ENCODE measurements at places on chromosomes 7 and 10. TPM values are rescaled to one million over a fixed set of nuclear protein-coding genes. Genes with fewer than 3 reads are reported as not detected.

GRCh38 chr7:106750773-106751172 lies 89.8 kb upstream of the CCDC71L start:
- DNase-seq: no peak

DNA sequence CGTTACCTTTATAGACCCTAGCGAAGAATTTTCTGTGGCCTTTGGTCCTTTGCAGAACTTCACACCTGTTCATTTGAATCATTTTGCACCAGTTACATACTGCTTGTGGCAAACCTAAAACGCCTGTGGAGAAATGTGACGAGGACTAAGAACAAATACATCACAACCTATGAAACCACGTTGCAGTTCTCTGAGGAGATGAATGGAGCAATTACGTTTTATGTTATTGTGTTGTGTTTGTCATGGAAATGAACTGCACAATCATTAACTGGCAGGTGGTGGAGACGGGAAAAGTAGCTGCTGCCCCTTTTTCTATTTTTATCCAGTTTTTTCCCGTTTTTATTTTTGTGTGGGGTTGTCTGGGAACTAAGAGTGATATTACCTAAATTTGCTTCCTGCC lies 505.5 kb downstream of the SDK1 start:
- H3K4me3 ChIP-seq: no peak overlapping the region
- no peaks in the 10 kb centered on the region for H3K4me1 ChIP-seq
- peaks cover 36% of the 10 kb centered on the region for H3K27me3 ChIP-seq
- no peak for DNase-seq

DNA sequence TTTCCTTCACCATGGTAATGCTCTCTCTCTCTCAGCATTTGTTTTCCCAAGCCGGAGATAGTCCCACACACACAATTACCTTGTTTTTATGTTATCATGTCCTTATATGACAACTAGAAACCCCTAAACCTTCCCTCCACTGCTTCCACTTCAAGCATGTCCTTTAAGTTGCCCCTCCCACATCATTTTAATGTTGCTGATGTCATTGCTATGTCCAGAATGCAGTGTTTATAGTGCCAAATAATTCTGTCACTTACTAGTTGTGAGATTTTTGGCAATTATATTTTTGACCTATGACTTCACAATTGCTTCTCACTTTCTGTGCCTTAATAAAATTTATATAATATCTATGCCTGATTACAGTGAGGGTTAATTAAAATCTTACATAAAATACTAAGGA lies 645.9 kb downstream of the XPNPEP1 start:
- H3K4me3 ChIP-seq: no peak overlapping the region
- no peaks in the 10 kb centered on the region for H3K4me1 ChIP-seq
- no peaks in the 10 kb centered on the region for H3K36me3 ChIP-seq
- H3K27ac ChIP-seq: no peak overlapping the region

GRCh38 chr7:50304911-50305582 lies 531 bp downstream of the IKZF1 start:
- no peaks in the 10 kb centered on the region for H3K27me3 ChIP-seq
- DNase-seq: peak; percentile 75
- H3K4me3 ChIP-seq: peak overlapping the region; percentile 98
- peaks cover 42% of the 10 kb centered on the region for H3K36me3 ChIP-seq
- H3K27ac ChIP-seq: no peak overlapping the region

GRCh38 chr10:78148216-78148960 lies 114.7 kb downstream of the RPS24 start:
- DNase-seq: no peak
- H3K4me3 ChIP-seq: no peak overlapping the region
- no peaks in the 10 kb centered on the region for H3K27me3 ChIP-seq
- H3K4me1 ChIP-seq: no peaks in the 10 kb centered on the region
- H3K27ac ChIP-seq: no peak overlapping the region

DNA sequence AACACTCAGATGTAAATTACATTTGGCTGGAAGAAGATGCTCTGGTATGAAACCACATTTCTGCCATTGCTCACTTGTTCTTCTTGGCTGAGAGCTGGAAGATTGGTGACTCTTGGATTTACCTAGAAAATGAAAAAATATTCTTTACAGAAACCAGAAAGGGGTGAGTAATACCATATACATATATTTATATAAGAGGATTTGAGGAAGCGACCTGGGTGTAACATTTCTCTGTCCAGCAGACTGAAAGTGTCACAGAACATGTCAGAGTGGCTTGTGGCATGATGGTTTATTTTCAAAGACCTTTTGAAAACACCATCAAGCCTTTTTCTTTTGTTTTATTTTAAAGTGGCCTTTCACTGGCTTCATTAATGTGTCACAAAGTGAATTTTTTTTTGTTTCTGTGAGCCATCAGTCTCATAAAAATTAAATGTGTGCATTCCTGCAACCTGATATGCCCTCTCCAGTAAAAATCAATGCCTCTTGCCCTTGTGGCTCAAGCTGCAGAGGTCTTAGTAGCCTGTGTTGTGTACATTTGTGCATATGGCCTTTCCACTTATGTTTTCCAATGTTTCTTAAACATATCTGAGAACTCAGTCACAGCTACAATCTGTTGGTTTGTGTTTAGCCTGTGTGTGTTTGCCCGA lies 23.5 kb downstream of the CREB5 start:
- no peaks in the 10 kb centered on the region for H3K36me3 ChIP-seq
- H3K27ac ChIP-seq: no peak overlapping the region
- no peaks in the 10 kb centered on the region for H3K4me1 ChIP-seq

GRCh38 chr10:21238717-21239116 lies 286.8 kb downstream of the SKIDA1 start:
- H3K27ac ChIP-seq: no peak overlapping the region
- no peaks in the 10 kb centered on the region for H3K36me3 ChIP-seq
- no peak overlapping the region for H3K4me3 ChIP-seq
- H3K27me3 ChIP-seq: peaks cover 3% of the 10 kb centered on the region
- H3K4me1 ChIP-seq: no peaks in the 10 kb centered on the region
- no peak for DNase-seq

DNA sequence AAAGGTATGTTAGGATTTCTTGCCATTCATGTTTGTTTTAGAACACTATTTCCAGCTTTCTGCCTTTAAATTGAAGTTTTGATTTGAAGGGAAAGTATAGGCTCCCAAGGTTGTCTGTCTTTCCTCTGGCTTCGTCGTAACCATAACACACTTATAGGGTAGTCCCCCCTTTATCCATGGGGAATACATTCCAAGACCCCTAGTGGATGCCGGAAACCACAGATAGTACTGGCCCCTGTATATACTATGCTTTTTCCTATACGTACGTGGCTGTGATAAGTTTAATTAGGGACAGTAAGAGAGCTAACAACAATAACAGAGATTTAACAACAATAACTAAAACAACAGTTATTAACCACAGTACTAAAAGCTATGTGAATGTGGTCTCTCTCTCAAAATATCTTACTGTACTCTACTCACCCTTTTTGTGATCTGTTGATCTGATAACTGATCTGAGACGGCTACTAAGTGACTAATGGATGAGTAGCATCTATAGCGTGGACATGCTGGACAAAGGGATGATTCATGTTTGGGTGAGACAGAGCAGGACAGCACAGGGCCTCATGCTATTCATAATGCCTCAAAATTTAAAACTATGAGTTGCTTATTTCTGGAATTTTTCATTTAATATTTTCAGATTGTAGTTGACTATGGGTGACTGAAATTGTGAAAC lies 273.1 kb downstream of the AUTS2 start:
- no peak overlapping the region for H3K4me3 ChIP-seq
- H3K27me3 ChIP-seq: no peaks in the 10 kb centered on the region
- no peak overlapping the region for H3K27ac ChIP-seq
- DNase-seq: no peak
- H3K36me3 ChIP-seq: no peaks in the 10 kb centered on the region
- H3K4me1 ChIP-seq: peaks cover 15% of the 10 kb centered on the region

- H3K4me3 ChIP-seq: no peak overlapping the region
- no peaks in the 10 kb centered on the region for H3K27me3 ChIP-seq
- DNase-seq: no peak
- H3K27ac ChIP-seq: no peak overlapping the region
- H3K4me1 ChIP-seq: peaks cover 6% of the 10 kb centered on the region
Observed at GRCh38 chr10:44706745-44707144, 204.4 kb upstream of the TMEM72 start.

GRCh38 chr7:21777921-21778320 lies 167.8 kb downstream of the CDCA7L start:
- peaks cover 19% of the 10 kb centered on the region for H3K27me3 ChIP-seq
- H3K36me3 ChIP-seq: no peaks in the 10 kb centered on the region
- no peak overlapping the region for H3K4me3 ChIP-seq
- H3K4me1 ChIP-seq: no peaks in the 10 kb centered on the region
- H3K27ac ChIP-seq: no peak overlapping the region
- DNase-seq: no peak

- no peak overlapping the region for H3K4me3 ChIP-seq
- H3K4me1 ChIP-seq: no peaks in the 10 kb centered on the region
- no peak for DNase-seq
- H3K27ac ChIP-seq: no peak overlapping the region
Observed at GRCh38 chr10:48271047-48271730, 3.3 kb downstream of the FRMPD2 start.

- no peaks in the 10 kb centered on the region for H3K4me1 ChIP-seq
- DNase-seq: peak; percentile 82
- H3K27me3 ChIP-seq: peaks cover 38% of the 10 kb centered on the region
- H3K27ac ChIP-seq: no peak within 1 kb of the TSS
Observed at GRCh38 chr10:71212318-71213126, at the start of gene UNC5B. Gene UNC5B (plus strand): TSS chr10:71212570. CDS start chr10:71212986, 416 bp downstream.

DNA sequence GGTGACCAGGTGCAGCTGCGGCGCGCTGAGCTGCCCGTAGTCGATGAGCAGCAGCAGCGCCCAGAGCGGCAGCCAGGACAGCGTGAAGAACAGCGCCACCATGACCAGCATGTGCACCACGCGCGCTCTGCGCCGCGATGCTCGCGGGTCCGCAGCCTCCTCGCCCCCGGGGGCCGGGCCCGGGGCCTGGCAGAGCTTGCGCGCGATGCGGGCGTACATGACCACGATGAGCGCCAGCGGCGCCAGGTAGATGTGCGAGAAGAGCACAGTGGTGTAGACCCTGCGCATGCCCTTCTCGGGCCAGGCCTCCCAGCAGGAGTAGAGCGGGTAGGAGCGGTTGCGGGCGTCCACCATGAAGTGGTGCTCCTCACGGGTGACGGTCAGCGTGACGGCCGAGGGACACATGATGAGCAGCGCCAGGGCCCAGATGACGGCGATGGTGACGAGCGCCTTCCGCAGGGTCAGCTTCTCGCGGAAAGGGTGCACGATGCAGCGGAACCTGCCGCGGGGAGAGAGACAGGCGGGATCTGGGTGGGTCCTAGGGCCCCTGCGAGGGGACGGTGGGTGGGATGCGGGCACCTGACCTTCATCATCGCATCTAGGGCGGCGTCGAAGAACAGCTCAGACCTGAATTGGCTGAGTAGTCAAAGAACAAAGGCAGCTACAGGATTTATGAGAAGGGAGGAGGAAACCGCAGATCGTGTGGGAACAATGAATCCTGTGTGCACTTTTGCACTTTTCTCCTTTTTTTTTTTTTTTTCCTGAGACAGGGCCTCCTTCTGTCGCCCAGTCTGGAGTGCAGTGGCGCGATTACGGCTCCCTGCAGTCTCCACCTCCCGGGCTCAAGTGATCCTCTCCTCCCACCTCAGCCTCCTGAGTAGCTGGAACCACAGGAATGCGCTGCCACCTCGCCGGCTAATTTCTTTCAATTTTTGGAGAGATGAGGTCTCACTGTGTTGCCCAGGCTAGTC lies 22.4 kb upstream of the PPA1 start:
- H3K4me3 ChIP-seq: no peak overlapping the region
- peaks cover 34% of the 10 kb centered on the region for H3K27me3 ChIP-seq
- H3K36me3 ChIP-seq: no peaks in the 10 kb centered on the region

DNA sequence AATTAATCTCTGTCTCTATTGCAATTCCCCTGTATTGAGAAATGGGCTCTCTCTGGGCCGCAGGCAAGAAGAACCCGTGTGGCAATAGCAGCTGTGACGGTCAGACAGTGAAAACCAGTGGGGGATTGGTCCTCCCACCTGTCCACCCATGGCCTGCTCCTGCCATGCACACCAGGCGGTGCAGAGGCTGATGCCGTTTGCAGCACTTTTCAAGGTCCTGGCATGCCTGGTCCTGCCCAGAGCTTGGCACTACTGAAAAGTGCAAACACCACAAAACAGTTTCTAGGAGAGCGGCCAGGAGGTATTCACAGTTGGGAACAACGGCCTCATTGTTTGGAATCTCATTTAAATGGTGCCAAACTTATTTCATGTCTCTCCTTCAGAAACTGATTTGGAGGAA lies 41.5 kb downstream of the PSPH start:
- H3K4me3 ChIP-seq: no peak overlapping the region
- no peak overlapping the region for H3K27ac ChIP-seq
- DNase-seq: no peak
- H3K36me3 ChIP-seq: no peaks in the 10 kb centered on the region
- no peaks in the 10 kb centered on the region for H3K27me3 ChIP-seq

GRCh38 chr7:1669954-1670893 lies at the start of gene ELFN1:
Gene ELFN1 (plus strand): TSS chr7:1670277. CDS start chr7:1744597, 74,320 bp downstream.
- H3K4me1 ChIP-seq: no peaks in the 10 kb centered on the region
- no peaks in the 10 kb centered on the region for H3K36me3 ChIP-seq
- peaks cover 8% of the 10 kb centered on the region for H3K27me3 ChIP-seq
- peak within 1 kb of the TSS; percentile 52 for H3K4me3 ChIP-seq

DNA sequence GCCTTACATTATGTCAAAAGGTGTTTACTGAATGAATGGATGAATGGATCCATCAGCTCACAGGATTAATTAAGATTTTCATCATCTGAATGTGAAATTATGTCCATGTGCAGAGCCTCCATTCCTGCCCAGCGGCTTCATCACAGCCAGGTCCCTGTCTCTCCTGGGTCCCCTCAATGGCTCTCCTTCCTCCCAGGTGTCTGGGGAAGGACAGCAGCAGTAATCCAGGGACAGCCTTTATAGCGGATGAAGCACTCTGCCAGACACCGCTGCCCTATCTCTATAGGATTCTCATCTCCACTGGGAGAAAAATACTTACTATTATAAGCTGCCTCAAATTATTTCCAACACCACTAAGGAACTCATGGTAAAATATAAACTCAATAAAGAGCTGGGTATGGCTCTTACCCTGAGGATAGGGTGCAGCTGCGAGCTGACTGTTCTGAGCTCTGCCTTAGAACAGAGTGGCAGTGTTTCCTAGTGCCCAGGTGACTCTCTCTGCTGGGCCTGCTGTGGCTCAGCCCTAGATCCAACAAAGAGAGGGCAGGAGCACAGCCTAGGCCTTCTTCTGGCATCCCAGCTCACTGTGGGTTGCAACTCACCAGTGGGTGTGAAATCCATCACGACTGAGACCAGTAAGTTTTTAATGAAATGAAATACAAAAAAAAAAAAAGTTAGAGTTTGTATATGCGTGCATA lies 38.3 kb downstream of the GPRIN2 start:
- no peak overlapping the region for H3K4me3 ChIP-seq
- H3K36me3 ChIP-seq: no peaks in the 10 kb centered on the region
- DNase-seq: peak; percentile 56
- no peaks in the 10 kb centered on the region for H3K4me1 ChIP-seq
- no peaks in the 10 kb centered on the region for H3K27me3 ChIP-seq

GRK5 gene
- total RNA-seq: 16.2 TPM

ZNF862 gene
- total RNA-seq: 18.8 TPM

TMEM270 gene
- not detected for total RNA-seq

ZNF212 gene
- total RNA-seq: 11.5 TPM

KCP gene
- total RNA-seq: 1.1 TPM

LRRC4 gene
- not detected for total RNA-seq

CFAP46 gene
- total RNA-seq: 0.19 TPM

GATA3 gene
- 7.6 TPM for total RNA-seq

NEUROD6 gene
- not detected for total RNA-seq
